ENCODE measurements at places on chromosomes 13 and 19. TPM values are rescaled to one million over a fixed set of nuclear protein-coding genes. Genes with fewer than 3 reads are reported as not detected.
A peak's percentile ranks its signal among the peaks of the same experiment; 100 is the strongest.

Gene RFPL4AL1
- total RNA-seq = not detected

DNA sequence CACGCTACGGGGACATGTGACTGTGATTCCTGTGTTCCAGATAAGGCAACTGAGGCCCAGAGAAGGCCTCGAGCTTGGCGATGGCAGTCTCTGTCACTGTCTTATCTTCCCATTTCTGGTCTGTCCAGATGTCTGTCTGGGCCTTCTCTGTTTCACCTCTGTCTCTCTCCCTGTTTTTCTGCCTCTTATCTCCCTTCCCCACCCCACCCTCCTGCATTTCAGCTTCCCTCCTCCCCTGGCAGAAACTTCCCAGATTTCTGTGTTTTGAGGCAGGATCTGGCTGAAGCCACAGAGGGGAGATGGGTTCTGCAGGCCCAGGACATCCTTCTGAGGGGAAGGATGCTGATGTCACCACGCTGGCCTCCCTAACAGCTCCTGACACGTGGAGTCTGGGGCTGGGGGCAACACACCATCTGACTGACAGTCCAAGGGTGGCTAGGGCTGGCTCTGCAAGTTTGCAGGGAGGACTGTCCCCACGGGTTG is 14.4 kb downstream of the PAK4 start:
- DNase-seq = no peak

DNA sequence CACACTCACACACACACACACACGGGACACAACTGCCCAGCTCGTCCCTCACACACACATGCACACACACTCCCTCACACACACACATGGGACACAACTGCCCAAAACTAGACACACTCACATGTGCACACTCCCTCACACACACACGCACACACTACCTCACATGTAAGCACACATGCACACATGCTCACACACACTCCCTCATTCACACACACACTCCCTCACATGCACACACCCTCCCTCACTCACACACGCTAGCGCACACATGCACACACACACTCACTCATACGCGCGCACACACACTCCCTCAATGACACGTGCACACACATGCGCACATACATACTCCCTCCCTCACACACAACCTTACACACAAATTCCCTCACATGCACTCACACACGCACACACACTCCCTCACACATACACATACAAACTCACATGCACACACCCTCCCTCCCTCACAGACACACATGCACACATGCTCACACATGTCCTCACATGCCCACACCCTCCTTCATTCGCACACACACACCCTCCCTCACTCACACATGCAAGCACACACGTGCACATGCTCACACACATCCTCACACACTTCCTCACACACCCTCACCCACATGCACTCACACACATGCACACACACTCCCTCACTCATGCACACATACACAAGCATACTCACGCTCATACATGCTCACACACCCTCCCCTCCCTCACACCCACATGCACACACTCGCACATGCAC is 9.0 kb upstream of the RASA3 start:
- DNase-seq = peak; percentile 17

Gene RAB3A
- total RNA-seq = 2.9 TPM

GRCh38 chr19:12833738-12834565 is 427 bp downstream of the RTBDN start:
- DNase-seq = no peak

Gene RNF225
- not detected for total RNA-seq

Gene CYP2S1
- total RNA-seq = 1.1 TPM

DNA sequence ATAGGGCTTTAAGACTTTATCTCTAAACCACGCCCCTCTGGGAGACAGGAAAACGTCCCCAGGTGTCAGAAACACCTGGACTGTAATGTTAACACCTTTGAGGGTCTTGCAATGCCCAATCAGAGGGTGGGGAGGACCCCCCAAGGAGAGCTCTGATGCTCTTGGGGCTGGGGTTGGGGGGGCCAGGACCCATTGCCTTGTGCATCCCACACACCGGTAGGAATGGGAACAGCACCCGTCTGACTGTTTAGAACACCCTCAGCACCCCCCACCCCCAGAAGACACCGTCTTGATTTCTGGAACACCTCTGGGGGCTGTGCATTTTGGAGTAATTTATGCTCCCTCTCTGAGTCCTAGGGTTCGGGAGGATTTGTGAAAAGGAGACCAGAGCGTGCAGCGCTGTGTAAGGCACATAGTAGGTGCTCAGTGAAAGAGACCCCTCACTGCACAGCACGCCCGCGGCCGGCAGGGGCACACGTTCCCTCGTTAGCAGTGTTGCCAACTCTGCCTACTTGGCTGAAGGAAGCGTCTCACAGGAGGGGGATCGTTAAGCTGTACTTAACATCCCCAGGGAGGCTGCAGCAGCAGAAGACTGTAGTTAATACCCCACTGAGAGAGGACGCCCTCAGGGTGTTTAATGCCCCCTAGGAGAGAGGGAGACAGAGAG is 2.8 kb upstream of the ERFL start:
- no peak for DNase-seq

DNA sequence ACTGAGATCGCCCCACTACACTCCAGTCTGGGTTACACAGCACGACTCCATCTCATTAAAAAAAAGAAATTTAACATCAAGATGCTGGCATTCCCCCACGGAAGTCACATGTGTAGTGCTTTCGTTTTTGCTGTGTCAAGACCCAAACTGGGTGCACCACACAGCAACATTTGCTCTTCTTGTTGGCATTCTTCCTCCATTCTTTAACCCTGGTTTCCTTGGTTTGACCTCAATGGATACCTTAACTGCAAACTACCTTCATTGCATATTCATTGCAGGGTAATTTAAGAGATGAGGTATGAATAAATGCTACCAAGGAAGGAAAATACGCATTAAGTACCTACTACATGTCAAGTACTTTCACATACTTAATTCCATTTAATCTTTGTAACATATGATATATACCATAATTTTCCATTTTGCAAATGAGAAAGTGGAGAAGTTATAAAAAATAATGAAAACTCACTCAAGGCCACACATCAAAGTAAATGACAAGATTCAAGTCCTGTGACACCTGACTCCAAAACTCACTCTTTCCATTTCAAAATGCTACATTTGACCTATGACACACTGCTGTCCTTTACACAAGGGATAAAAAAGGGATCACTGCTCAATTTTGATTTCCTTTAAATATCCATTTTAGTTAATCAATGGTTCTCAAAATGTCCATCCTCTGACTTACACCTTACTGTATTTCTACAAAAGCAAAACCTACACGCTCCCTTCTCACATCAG is 59.2 kb downstream of the STK24 start:
- DNase-seq = no peak

Gene GPC6
- 20.9 TPM for total RNA-seq

Gene RXFP2
- not detected for total RNA-seq

GRCh38 chr13:75554464-75554863 is 4.9 kb downstream of the UCHL3 start:
- no peak for DNase-seq

DNA sequence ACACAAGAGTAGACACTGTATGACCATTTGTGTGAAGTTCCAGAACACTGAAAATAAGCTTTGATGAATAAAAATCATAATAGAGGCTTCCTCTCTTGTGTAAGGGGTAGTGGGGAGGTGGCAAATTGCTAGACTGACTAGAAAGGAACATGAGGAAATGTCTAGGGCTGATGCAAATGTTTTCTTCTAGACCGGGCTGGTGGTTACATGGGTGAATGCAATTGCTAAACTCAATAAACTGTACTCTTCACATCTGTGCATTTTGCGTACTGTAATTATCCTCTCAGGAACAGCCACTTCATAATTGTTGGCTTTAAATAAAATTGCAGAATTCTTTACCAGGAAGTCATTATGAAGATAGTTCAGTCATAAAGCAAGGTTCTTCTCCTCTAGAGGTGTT is 5.2 kb upstream of the KBTBD7 start:
- DNase-seq = no peak

Gene FGF9
- 0.82 TPM for total RNA-seq

DNA sequence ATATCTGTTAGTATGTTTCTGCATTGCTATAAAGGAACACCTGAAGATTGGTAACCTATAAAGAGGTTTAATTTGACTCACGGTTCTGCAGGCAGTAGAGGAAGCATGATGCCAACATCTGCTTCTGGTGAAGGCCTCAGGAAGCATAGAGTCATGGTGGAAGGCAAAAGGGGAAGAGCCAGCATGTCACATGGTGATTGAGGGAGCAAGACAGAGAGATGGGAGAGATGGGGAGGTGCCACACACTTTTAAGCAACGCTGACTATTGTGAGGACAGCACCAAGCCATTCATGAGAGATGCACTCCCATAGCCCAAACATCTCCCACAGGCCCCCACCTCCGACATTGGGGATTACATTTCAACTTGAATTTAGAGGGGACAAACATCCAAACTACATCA is 32.8 kb downstream of the COG6 start:
- DNase-seq = no peak

Gene SCEL
- not detected for total RNA-seq

Gene TJP3
- total RNA-seq = 2.8 TPM

Gene GPX4
- 398 TPM for total RNA-seq

Gene HPN
- total RNA-seq = not detected

- DNase-seq = peak; percentile 68
Observed at GRCh38 chr19:46766569-46767317, 20.5 kb upstream of the STRN4 start.

Gene TBXA2R
- 0.82 TPM for total RNA-seq

DNA sequence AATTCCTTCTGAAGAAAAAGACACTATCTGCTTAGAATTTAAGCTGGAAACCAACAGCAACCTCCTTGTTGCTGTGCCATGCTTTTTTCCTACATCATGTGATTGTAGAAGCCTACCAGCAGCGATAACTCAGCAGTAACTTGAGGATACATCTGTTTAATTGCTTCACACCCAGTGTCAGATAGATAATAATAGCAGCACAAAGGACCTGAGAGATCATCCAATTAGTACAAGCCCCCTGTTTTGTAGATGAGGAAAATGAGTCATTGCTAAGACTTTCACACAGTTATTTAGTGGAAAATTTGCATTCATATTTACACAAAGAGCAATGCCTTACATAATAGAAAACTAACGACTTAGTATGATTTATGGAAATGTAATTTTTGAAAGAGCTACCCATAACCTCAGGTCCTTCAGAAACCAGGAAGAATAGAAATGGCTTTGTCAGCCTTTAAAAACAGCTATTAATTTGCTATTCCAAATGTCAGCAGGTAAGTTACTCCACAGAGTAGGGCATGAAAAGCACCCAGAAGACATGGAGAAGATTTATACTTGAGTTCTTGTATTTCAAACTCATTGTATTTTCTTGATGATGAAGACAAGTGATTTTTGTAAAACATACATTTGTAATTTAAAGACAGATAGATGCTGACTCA is 93.7 kb upstream of the SGCG start:
- no peak for DNase-seq

GRCh38 chr13:110394371-110394841 is 87.3 kb downstream of the COL4A2 start:
- DNase-seq = no peak

Gene ZNF154
- 7.6 TPM for total RNA-seq

Measured in sigmoid colon (tissue), 7 donors.